T-helper 9 cell (primary cell): ENCODE measurements at places on chromosomes 1 and 21.

DNA sequence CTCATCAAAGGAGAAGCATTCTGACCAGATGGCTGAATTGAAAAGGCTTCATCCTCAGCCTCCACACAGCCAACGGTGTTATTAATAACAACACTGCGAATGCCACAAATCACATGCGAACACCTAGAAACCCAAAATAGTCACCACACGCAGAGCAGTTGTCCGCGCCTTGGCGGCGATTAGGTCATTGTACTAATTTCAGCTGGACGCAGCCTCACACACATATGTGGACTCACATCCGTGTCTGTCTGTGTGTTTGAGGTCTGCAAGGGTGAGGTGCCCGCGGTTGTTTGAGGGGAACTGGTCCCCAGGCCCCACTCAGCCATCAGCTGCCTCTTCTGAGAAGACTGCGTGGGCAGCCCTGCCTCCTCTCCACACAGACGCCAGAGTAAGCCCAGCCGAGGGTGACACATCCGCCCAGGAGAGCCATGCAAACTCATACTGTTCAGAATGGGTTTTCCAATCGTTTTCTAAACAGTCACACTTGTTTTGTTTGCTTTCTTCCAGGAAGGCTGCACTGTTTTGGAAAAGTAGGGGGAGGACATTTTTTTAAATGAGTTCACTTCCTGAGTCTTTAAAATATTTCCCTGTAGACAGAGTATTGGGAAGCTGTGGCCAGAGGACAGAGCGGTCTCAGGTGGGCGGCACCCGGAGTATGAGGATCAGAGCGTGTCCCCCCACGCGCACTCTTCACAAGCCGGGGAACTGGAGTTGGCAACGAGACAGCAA lies 53.4 kb downstream of the TOMM20 start:
- DNase-seq: peak; percentile 27

DNA sequence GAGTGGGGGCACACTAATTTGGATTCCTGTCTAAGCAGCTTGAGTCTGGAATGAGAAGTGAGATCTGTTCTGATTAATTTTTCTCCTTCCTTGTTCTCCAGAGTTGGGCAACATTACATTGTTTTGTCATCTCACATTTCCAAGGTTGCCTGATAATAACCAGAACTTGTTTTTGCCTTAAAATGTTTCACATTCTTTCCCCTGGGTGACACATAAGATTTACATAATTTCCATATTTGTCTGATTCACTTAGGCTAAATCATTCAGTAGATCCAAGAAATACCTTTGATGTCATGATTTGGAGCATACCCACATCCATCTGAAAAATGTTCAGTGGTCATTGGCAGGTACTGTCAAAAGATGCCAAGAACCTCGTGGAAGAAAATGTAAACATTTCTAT lies 60.3 kb downstream of the XCL2 start:
- DNase-seq: no peak

DNA sequence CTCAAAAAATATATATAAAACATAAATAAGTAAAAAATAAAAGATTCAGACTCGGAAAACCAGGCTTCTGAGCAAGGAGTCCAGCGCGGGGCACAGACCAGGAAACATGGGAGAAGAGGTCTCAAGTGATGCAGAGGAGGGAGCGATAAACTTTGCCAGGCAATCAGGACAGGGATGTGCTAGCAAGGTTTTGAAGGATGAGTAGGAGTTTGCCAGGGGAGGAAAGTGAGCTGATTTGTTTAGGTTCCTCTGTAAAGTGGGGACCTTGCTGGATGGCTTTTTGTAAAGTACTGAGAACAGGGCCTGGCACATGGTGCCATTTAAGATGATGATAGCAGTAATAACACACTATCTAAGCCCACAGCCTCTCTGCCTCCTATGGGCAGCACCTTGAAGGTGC lies 86.1 kb downstream of the SPSB1 start:
- no peak for DNase-seq

GRCh38 chr1:218878369-218878768 lies 295.3 kb upstream of the LYPLAL1 start:
- DNase-seq: no peak

GRCh38 chr1:232995189-232995588 lies 44.8 kb downstream of the NTPCR start:
- no peak for DNase-seq

DNA sequence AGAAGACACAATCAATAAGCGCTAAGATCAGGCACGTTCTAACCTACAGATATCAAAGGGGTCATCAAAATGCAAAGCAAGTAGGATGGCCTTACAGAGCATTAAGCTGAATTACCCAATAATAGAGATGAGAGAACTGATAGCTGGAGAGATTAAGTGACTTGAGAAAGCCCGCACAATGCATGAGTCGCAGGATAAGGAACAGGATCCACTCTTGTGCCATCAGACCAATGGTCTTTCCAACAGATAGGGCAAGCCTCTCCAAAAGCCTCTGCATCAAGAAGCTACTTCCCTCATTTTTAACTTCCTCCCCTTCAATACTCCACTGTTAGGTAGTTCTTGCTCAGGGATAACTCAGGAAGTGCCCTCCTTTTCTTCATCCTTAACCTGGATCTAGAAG lies 2.6 kb downstream of the CHML start:
- no peak for DNase-seq

- DNase-seq: no peak
These were observed 80.5 kb downstream of the RERE start for GRCh38 chr1:8736927-8737326.

- DNase-seq: no peak
These were observed 65.3 kb downstream of the VAV3 start for GRCh38 chr1:107899655-107900054.

GRCh38 chr1:118739501-118739900 lies 248.6 kb downstream of the TBX15 start:
- no peak for DNase-seq

DNA sequence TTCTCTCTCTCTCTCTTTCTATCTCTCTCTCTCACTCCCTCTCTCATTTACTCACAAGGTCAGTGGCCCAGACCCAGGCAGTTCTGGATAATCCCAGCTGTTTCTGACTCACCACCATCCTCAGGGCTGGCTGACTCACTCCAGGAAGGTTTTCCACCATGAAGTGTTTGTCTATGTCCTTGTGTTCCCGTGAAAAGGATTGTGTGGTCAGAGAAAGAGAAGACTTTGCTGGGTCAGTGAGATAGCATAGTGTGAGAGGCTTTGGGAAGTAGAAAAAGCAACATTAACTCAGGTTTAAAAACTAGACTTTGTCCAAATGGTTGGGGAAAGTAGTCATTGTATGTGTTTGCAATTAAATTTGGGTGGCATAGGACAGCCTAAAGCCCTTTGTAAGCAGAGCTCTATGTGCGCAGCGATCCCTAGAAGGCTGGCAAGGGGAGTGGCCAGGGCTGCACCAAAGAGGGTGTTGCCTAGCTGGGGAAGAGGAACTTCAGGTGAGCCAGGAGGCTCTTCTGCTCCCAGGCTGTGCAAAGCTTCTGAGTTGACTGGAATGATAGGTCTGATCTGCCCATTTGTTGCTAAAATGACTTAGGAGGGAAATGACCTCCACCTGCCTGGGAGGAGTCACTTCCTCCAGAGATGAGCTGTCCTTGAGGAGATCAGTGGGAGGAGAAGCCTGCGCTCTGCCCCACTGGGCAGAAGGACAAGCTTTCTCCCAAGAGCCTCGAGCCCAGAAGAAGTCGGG lies 4.9 kb upstream of the CAPN2 start:
- no peak for DNase-seq

GRCh38 chr1:164559342-164560051 lies 513 bp downstream of the PBX1 start:
- DNase-seq: no peak

DNA sequence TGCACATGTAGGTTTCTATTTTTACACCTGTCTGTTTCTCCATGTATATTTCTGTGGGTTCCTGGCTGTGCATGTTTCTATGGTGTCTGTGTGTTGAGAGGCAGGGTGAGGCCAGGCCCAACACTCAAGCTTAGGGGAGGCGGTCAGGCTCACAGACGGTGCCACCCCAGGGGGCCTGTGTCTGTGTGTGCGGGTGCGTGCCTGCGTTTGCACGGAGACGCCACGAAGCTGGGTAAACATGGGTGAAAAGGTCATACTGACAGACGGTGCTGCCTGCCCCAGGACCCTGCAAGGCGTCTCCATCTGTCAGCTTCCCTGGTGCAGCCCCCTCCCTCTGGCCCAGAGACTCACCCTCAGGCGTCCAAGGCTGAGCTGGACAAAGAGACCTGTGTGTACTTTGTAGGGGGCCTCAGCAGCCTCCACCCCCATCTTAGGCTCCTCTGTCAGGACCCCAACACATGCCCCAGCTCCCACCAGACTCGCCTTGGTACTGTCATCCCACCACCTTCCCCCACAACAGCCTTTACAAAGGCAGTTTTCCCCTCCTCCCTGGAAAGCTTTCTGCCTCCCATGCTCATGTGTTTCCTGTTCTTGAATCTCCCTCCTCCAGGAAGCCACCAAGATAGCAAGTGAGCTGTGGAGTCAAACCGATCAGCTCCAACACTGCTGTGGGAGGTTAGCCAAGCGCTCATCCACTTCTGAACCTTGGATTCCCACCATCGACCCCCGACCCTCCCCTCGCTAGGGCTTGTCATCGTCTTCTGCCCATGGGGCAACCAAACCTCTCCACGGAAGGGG lies 34.1 kb downstream of the PTPRF start:
- no peak for DNase-seq

DNA sequence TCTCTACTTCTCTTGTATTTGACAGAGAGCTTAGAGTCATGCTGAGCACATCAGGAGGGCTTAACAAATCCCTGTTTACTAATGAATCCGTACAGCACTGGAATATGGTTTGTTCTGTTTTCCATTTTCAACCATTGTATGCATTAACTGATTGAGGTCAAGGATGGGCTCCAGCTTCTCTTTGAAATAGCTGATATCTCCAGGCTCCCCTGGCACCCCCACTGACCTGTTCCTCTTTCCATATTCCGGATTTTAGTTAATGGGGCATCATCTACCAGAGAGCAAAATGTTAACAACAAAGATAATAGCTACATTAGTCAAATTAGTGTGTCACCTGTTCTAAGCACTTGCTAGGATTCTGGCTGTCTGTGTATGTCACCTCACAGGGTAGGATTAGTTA lies 57.6 kb downstream of the NENF start:
- no peak for DNase-seq

DNA sequence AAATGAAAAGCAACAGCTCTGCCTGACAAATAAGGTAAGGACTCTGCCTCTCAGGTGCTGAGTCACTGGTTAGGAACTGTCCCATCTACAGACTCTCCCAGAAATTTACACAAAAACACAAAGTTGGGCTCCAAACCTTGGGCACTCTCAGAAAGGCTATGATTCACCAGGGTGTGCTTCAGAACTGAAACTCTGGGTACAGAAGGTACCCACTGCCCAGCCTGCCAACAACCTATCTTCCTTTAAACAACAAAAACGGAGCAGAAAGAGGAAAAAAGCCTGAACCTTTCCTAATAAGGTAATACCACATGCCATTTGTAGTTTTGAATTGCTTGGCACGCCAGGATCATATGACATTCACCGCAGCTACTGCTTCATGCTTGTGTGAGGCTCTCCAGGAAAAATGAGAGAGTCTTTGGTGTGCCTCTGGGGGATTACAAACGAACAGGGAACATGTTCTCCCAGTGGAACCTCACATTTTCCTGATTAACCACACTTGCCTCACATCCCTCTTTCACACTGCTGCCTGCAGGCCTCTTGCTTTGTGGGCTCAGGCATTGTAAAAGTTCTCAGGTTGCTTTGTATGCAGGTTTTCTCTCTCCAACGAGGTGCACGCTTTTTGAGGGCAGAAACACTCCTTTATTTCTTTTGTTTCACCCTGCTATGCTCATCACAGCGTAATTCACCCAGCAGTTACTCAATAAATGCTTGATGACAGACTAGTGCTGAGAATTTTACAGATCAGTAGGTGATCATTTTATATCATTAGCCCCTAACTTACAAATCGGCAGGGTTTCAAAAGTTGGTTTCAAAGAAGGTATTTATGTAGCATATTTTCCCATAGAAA lies 65.1 kb downstream of the GADD45A start:
- DNase-seq: no peak

DNA sequence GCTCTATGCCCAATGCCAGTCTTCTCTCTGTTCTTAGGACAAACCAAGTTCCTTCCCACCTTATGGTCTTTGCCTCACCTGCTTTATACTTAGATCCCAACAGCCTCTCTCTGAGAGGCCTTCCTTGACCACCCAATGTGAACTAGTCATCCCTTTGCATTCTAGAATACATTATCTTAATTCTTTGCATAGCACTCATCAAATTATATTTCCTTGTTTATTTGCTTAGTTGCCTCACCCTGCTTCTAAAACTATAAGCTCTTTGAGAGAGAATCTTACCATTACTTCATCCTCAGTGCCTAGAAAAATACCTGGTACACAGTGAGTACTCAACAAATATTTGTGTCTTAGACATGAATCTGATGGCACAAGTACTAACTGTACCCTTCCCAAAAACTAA lies 8.0 kb downstream of the PIGP start:
- no peak for DNase-seq

DNA sequence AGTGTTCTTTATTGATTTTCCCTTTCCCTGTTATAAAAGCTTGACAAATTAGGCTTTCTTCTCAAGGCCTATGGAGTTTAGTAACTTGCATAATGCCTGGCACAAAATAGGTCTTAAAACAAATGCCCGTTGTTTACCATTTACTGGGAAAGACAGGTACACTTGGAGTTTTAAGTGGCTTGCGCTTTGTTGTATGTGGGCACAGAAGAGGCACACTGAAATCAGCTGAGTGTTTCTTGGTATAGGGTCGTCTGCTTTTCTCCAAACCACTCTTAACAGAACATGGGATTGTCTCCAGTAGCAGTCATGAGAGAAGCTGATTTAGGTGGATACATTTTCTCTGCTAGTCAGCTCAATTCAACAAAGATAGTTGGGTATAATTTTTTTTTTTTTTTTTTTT lies 132.5 kb downstream of the SYT14 start:
- no peak for DNase-seq

- DNase-seq: no peak
These were observed 53.3 kb downstream of the SYF2 start for GRCh38 chr1:25178917-25179561.

GRCh38 chr21:41124641-41125201 lies 43.2 kb upstream of the BACE2 start:
- DNase-seq: no peak
